ENCODE measurements at places on chromosomes 12 and 14.

GRCh38 chr12:101634724-101635123, 40.0 kb downstream of the MYBPC1 start:
- no peak for DNase-seq

DNA sequence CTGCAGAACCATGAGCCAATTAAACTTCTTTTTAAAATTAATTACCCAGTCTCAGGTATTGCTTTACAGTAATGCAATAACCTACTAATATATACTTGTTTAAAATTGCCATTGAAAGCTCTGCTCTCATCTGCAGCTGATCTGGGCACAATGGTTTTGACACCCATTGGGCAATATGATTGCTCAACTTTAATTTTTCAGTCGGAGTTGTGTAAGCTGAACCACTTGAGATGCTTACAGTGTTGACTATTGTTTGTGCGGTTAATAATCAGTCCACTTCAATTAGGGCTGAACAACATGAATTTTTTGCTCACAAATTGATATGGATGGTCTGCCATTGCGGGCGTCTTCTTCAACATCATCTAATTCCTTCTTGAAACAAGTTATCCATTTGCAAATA, 18.0 kb upstream of the OR4K5 start:
- DNase-seq = no peak

DNA sequence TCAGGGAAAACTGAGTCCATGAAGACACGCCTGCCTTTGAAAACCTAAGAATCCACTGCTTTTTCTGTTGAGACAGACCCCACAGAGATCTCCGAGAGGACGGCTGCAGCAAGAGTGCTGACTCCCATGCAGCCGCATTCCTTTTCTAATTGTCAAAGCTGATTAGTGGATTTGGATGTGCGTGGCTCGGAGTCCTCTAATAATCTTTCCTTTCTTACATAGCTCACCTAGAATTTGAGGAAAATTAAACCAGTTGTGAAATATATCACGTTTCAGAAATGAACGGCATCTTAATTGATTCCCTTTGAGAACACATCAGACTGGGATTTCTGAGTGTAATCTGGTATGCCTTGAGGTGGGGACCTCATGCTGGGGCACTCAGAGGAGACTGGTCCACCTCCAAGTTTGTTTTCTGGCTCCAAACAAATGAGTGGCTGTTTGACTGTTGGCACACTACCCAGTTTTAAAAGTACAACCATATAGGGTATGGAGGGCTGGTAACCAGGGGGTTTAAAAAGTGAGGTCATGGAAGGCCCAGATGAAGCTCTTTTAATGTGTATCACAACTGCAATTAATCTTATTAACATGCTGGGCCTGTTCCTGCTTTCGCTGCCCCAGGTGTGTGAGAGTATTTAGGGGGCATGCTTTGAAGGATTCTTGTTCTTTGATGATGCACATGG, 63.3 kb downstream of the RASSF3 start:
- no peak for DNase-seq

- DNase-seq = no peak
These were observed 449.2 kb downstream of the ZFP36L1 start for GRCh38 chr14:68343534-68344118.

DNA sequence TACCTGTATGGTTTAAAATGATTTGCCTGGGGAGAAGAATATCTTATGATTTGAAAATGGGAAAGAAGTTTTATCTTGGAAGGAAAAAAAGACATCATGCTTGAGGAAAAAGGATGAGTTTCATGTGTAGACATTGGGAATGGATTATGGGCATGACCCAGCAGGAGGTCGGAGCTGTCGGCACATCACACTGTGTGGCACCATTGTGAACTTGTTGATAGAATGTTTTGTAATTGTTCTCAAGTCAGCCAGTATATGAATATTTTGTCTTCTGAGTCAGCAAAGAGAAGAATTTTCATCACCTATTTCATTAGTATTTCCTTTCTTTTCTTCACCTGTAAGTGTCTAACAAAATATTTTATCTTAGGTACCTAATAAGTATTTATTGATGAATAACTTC, 60.0 kb upstream of the HMGA2 start:
- no peak for DNase-seq

DNA sequence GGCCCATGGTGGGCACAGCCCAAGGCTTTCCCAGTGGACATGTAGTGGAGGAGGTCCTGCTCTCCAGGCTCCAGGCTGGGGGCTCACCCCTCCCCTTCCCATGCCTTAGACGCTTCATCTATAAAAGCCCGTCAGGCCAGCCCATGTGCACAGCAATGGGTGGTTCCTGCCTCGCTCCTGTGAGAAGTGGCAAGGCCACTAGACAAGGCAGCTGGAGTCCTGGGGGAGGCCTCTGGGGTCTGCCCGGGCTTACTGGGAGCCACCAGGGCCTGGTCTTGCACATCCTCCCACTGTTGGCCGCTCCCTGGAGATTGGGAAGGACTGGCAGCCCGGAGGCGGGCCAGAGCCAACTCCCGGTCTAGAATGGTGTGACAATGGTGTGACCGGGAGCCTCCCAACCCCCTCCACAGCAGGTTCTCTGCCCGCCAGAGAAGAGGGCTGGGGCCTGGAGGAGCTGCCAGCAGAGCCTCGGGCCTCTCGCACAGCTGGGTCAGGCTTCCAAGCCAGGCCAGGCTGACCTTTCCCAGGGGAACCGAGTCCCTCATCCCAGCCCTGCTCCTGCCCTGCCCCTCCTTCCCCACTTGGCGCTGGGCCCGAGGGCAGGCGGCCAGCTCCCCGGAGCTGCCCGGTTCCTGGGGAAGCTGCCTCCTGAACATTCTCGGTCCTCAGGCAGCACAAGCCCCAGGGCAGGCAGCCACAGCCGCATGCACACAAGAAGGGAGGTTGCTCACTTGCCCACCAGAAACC, 97.9 kb downstream of the RFLNA start:
- no peak for DNase-seq

DNA sequence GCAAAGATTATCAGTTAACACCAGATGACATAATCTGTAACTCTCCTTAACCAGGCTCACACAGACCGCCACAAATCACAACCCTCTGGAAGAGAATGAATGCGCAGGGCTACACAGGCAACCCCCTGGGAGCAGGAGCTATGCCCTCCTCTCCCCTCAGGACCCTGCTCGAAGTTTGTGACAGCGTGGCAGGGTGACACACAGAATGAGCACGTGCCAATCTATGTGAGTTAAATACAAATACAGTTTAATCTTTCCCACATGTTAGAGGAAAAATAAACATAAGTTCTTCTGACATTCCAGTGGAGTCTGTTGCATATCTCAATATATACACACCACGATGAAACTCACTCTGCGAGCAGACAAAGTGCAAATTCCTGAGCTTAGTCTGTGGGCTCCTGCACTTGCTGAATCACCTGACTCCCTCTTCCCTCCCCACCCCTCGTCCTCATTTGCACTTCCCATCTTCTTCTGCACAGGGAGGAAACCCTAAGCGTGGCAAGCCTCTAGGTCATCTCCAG, 37.6 kb downstream of the BCAT1 start:
- DNase-seq = no peak

- DNase-seq = no peak
These were observed 192.8 kb downstream of the TBX5 start for GRCh38 chr12:114213055-114213581.

All from activated T-cell treated with anti-CD3 and anti-CD28 coated beads, Interleukin-2, amount 50 U/mL, for 1 hour (primary cell).